ENCODE measurements at places on chromosomes 7 and 10.

GRCh38 chr7:42167206-42167605 lies 69.8 kb downstream of the GLI3 start:
- no peak for DNase-seq

DNA sequence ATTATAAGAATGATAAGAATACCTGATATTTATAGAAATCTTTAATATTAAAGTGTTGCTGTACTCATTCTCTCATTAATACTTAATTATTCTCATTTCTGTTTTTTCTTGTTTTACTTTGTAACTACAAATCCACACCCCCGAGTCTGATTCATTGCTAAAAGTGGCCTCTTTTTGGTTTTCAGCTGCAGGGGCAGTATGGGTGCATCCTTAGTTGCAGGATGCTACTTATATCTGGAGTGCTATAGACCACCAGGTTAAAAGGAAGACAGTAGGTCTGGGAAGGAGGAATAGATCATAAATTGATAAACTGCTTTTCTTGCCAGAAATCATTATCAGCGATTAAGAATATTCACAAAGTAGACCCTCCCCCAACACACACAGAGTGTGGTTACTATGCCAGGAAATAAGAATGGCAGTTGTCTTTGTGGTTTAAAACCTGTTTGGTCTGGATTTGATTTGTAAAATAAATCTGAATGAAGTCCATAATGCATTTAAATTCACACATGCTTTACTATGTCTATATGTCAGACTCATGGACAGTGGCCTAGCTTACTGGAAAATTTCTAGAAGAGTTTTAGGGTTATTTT lies 96.5 kb downstream of the NRF1 start:
- DNase-seq = no peak

GRCh38 chr10:35613597-35614226 lies 8.6 kb downstream of the GJD4 start:
- DNase-seq = no peak

GRCh38 chr10:58436071-58436470 lies 50.9 kb downstream of the TFAM start:
- no peak for DNase-seq

DNA sequence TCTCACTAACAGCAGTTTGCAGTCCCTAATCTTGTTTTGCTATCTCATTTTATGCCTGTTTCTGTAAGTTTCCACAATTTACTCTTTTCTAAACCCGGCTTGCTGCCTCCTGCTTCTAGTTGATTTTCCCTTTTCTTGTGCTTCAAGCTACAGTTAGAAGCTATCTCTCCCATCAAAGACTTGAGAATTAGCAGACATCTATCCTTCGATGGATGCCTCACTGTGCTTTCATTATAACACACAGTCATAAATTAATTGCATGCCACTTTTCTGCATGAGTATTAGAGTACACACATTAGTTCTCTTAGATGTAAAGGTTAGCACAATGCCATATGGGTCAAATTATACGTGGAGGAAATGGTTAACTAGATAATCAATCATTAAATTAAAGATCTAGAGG lies 48.7 kb downstream of the SEMA3A start:
- no peak for DNase-seq

GRCh38 chr10:36057731-36058130 lies 415.6 kb upstream of the FZD8 start:
- no peak for DNase-seq

DNA sequence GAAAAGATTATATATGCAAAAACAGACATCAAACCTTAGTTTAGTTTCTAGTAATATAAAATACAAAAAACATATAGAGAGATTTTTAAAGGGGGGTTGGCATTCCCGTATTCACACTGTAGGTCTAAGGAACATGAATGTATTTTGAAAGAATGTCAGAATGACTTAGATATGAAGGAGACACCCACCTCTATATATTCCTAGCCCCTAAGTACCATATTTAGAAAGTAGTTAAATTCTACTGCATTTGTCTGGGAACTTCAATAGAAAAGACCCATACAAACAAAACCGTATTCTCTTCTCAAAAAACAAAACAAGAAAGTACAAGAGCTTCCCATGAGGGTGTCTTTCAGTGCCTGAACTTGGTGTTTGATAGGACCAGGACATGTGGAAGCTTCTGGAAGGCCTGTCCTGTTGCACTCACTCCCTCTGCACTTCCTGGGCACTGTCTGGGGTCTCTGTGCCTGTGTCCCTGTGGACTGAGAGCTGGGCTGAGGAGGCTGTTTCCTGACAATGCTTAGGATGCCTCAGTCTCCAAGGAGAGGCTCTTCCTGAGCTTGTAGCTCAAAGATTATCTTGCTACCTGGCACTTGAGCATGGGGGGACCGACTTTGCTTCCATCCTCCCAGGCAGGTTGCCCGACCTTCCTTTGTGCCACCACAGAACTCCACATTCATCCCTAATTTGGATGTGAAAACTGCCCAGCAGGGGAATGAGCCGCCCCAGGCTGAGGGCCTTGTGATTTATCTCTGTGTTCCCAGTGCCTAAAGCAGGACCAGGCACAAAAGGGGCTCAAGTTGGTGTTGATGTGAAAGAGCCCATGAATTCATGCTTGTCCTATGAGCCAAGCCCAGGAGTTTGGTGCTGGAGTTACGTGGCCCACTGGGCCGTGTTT lies 44.4 kb upstream of the KLF6 start:
- DNase-seq = no peak

Data from activated gamma-delta T cell treated with anti-CD3 and anti-CD28 coated beads, Interleukin-2, amount 50 U/mL, for 16 hours (primary cell).